ENCODE measurements at places on chromosomes 11 and 22.

- DNase-seq: peak; percentile 9
Measured at GRCh38 chr22:22061085-22062077, 78.8 kb upstream of the TOP3B start.

GRCh38 chr11:94595076-94595475 is 27.9 kb downstream of the PIWIL4 start:
- DNase-seq: no peak

GRCh38 chr11:112902361-112903011 is 58.7 kb upstream of the NCAM1 start:
- DNase-seq: no peak

DNA sequence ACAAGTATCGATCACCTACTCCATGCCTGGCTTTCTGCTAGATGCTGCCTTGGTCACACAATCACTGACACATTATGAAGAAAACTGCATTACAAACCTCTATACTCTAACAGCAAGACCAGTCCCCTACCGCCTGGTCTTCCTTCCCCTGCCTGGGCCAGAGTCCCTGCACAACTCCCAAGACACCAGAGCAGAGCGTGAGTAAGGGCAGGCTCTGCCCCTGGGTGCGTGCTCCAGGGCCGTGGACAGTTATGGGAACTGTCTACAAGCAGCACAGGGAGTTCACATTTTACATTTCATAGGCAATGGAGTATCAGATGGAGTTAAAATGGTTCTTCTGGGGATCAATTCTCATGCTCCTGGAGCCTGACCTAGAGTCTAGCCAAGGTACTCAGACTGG is 6.5 kb downstream of the FZD4 start:
- no peak for DNase-seq

DNA sequence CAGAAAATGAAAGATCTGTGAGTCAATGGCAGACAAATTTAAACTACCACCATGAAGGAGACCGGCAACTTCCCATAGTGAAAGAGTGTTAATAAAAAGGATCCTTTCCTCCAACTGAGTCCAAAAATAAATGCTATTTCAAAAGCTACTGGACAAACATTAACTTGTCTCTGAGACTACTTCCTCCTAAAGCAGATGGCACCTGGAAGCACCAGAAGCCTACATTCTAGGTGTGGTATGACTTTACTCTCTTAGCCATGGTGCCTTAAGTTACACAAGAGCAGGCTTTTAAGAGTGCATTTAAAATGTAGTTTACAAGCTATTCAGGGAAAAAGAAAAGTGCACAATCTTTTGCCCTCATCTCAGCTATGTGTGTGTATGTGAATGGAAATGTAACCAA is 2.5 kb downstream of the ARHGAP32 start:
- no peak for DNase-seq

- DNase-seq: no peak
Measured at GRCh38 chr11:680476-680875, 14.5 kb downstream of the DEAF1 start.

DNA sequence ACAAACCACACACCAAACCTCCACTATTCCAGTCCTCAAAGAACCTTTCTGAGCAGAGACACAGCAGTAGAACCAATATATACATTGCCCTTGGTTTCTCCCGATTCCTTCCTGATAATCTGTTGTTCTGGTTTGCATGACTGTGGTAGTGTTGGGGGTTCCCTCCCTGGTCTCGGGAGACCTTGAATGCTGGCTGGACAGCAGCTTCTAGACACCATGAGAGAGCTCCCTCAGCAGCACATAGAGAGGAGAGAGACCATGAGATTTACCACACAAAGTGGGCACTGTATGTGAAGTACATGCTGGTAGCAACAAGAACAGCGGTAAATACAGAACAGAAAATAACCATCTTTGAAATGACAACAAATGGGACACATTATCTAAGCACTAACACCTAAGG is 2.6 kb downstream of the C11orf91 start:
- DNase-seq: no peak

DNA sequence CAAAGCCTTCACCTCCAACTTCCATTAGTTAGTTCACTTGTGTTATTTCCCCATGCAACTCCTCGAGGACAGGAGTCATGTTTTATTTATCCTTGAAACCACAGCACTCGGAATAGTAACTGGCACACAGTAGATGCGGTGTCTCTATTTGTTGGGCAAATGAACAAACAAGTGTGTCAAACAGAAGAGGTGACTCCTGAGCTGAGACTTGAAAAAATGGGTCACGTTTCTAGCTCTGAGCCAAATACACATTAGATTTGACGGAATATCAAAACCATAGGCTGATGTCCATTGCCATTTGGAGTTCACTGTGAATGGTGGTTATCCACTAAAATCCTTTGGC is 68.9 kb downstream of the C11orf91 start:
- DNase-seq: no peak

DNA sequence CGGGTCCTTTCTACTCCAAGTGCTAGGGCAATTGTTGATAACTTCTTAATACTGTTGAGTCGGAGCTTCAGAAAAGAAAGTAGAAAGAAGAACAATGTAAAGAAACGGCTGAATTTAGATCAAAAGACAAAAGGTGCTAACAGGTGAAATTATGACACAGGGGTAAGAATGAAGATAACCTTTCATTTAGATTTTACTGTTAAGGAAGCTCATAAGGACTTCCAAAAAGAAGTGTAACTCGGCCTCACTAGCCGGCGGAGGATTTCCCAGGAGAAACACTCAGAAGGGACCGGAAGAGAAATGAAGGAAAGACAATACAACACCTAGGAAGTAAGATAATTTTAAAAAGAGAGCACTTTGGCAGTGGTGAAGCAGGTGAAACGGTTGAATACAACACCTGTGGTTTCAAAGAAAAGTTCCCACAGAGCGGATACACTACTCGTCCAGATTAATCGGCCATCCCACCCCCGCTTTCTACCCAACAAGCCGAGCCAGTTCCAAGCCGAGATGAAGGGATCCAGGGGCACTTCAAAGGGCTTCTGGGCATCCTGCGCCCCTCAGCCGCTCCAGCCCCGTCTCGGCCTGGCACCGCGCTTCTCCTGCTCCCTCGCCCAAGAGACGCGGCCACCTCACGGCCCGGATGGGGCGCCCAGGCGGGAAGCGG is 737 bp downstream of the PPP2R1B start:
- no peak for DNase-seq

DNA sequence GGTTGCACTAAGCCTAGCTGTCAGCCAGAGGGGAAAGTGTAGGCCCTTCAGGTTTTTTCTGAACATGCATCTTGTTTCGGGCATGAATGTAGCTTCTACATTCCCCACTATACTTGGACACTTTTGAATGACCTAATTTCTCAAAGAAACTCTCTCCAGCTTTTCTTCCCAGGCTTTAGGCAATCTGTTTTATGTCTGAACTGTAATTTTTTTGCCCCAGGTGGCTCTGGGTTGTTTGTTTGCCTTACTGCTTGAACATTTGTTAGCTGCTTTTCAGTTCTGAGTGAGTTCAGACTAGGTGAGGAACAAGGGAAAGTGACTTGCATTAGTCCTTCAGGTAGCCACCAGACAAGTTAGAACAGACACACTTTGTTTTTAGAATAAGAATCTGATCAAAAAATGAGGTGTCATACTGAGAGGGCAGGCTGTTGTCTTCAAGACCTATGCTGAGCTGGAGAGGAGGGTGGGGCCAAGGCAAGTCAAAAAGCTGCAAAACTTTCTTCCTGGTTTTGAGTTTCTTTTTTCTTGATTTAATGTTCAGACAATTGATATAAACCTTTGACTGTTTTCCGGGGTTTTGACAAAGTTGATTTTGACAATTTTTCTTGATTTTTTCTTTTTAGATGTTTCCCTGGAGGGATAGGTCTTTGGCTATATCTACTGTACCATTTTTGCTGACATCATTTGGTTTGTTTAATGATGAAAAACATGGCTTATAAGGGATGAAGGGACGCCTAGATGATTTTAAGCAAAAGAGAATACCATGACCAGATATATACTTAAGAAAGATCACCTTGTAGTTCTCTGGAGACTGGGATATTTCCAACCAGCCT is 182.8 kb downstream of the WNT11 start:
- DNase-seq: no peak

DNA sequence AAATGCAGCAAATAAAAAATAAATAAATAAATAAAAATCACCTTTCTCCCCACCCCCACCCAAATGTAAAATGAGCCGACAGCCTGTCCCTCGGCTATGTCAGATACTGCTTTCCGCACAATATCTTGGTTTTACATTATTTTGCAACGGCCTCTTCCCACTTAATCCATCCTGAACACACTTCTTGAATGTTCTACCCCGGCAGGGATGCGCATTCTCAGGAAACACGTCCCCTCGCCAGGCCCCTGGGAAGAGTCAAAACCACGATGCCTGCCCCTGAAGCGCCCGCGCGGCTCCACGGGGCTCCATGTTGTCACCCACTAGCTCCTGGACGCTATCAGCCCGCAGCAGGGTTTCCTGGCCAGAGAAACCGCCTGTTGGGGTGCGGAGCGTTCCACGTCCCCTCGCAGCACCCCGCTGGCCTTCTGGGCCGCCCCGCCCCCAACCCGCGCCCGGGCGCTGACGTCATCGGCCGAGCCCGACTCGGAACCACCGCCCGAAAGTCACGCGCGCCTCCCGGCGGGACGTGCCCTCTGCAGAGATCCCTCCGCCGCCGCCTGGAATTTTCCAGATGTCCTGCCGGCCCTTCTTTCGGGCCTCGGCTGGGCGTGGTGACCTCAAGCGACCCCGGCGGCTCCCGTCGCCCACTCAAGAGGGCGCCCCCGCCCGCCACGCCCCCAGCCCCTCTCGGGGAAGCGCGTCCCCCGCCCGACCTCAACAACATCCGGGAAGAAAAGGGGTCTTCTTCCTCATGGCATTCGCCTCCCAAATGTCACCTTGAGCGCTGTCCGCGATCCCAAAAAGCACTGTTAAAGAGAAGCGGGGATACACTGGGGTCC is 585 bp upstream of the NEAT1 start:
- DNase-seq: peak; percentile 86

DNA sequence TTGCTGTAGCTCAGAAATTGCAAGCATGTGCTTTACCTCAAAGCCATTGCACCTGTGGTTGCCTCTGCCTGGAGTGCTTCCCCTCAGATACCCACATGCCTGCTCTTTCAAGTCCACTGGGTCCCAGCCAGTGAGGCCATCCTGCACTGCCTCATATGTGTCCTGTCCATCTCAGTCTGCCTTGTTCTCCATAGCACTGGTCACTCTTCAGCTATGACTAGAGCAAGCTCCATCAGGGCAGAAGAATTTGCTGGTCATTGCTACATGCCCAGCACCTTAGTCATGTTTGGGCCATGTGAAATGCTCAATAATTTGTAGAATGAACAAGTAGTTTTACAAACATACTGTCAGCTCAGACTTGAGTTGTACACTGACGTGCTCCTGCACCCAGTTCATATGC is 64.4 kb upstream of the HORMAD2 start:
- no peak for DNase-seq

- DNase-seq: no peak
Measured at GRCh38 chr11:102467080-102467708, 14.6 kb upstream of the TMEM123 start.

DNA sequence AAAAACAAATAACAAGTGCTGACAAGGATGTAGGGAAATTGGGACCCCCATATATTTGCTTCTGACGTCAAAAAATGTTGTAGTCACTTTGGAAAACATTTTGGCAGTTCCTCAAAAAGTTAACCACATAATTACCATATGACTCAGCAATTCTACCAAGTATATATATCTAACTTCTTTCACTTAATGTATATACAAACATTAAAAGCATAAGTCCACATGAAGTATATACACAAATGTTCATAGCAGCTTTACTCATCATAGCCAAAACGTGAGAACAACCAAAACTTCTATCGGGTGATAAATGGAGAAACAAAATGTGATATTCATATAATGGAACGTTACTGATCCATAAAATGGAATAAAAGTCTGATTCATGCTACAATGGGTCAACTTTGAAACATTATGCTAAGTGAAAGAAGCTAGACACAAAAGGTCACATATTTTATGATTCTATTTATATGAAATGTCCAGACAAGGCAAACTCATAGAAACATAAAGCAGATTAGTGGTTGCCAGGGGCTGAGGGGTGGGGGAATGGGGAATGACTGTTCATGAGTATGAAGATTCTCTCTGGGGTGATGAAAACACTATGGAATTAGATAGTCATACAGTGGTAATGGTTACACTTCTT is 48.7 kb upstream of the TEAD1 start:
- no peak for DNase-seq

DNA sequence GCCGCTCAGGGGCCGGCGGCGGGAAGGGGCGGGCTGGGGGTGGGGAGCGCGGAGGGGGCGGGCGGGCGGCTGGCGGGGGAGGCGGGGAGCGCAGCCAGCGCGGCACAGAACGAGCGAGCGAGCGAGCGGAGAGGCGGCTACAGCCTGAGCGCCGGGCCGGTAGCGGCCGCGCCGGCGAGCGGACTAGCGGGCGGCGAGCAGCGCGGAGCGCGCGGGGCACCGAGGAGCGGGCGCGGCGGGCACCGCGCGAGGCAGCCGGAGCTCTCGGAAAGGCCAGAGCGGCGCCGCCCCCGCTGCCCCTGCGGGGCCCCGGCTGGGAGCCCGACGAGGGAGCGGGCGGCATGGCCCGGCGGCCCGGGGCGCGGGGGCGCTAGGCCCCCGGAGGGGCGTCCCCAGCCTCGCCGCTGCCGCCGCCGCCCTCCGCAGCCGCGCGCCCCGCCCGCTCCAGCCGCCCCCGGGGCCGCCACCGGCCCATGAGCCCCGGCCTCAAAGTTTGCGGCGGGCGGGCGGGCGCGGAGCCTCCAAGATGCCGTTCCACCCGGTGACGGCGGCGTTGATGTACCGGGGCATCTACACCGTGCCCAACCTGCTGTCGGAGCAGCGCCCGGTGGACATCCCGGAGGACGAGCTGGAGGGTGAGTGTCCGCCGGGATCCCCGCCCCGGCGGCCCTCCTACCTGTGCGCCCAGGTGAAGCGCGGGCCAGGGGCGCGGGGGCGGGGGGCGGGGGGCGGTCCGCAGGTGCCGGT is at the start of gene CABP7:
CABP7 (plus strand) TSS at position 105 of the 747 bp plus-strand sequence; CDS start at position 527, 422 bp downstream.
- no peak for DNase-seq

DNA sequence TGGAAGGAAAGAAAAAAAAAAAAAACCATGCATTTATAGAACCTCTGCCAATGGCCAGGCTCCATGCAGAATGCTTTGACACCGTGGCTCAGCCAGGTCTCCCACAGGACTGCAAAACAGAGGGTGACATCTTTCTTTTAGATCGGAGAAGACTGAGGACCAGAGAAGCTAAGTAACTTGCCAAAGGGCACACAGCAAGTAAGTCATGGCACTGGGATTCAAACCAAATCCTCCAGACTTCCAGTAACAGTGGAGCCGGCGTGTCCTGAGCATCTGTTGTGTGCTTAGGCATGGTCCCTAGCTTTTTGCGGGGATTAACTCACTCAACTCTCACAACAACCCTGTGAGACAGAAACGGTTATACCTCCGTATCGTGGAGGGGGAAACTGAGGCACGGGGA is 20.7 kb downstream of the MGAT3 start:
- no peak for DNase-seq

GRCh38 chr11:63445118-63445517 is 45.8 kb downstream of the PLAAT5 start:
- no peak for DNase-seq

DNA sequence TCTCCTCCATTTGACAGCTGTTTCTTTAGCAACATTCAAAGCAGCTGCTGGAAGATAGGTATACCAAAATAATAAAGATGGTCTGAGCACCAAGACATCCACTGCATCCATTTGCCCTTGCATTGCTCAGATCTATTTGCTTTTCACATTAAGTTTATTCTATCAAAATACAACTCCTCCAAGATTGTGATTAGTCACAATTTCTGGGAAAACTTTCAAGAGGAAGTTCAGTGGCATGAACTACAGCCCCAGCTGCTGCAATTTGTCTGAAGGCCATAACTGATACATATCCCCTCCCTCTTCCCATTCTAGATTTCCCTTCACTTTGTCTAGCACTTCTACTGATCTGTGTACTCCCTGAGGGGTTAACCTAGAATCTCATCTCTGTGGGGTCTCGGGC is 117.5 kb upstream of the CEP126 start:
- DNase-seq: no peak

Data from caudate nucleus (tissue), 63 donors.